Body of pancreas (tissue), 4 donors: ENCODE measurements at places on chromosomes 2 and 18. TPM values are rescaled to one million over a fixed set of nuclear protein-coding genes. Genes with fewer than 3 reads are reported as not detected.

CACNB4 gene
- total RNA-seq: 1.3 TPM

COL4A4 gene
- 2.3 TPM for total RNA-seq

GATA6 gene
- 114 TPM for total RNA-seq

DNA sequence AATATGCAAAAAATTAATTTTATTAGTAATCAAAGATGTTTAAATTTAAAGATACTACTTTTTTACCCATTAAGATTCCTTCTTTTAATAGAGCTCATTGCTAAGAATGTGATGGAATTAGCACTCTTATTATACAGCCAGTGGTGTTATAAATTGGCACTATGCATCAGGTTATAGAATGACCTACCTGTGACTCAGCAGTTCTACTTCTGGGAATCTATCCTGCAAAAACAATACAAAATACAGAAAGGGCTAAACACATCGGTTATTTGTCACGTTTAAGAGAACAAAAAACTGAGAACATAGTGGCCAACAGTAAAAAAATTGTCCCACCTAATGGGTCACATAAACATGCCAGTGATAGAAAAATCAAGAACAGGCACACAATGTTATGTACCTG is 9.4 kb upstream of the ADD2 start:
- DNase-seq: no peak

DNA sequence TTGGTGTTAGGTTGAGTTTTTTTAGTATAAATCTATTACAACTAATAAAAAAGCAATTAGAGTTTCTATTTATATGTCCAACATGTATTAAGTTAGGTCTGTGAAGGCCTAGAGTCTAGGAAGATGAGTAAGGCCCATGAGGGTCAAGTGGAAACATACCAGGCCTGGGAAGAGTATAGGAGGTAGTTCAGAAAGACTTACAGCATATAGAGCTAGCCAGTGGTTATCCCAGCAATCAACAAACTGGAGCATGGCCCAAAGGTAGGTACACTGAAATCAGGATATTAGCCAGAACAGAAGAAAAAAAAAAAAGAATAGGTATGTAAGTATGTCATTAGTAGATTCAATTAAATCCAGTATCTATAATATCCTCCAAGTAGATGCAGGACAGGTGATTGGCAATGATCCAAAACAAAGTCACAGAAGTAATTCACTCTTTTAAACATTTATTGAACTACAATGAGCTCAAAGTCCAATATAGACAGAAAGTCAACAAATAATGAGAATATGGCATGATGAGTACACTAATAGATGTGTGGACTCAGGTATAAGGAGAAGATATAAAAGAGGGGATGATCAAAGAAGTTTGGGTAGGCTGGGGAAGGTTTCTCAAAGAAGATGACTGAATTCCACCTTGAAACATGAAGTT is 70.3 kb downstream of the IKZF2 start:
- no peak for DNase-seq
